ENCODE measurements at places on chromosomes 7 and 10.

DNA sequence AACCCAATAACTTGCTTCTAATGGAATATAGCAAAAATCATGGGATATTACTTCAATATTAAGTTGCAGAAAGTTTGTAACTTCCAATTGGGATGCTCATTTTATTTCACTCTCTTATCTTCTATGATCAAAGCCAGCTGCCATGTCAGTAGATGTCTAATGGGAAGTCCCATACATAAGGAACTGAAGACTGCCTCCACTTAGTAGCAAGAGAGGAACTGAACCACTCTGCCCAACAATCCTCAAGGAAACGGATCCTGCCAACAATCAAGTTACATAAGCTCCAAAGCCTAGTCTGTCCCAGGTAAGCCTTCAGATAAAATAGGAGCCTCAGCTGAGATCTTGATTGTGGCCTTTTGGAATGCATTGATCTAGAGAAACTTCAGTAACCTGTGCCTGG is 431.5 kb upstream of the PCDH15 start:
- DNase-seq = no peak

DNA sequence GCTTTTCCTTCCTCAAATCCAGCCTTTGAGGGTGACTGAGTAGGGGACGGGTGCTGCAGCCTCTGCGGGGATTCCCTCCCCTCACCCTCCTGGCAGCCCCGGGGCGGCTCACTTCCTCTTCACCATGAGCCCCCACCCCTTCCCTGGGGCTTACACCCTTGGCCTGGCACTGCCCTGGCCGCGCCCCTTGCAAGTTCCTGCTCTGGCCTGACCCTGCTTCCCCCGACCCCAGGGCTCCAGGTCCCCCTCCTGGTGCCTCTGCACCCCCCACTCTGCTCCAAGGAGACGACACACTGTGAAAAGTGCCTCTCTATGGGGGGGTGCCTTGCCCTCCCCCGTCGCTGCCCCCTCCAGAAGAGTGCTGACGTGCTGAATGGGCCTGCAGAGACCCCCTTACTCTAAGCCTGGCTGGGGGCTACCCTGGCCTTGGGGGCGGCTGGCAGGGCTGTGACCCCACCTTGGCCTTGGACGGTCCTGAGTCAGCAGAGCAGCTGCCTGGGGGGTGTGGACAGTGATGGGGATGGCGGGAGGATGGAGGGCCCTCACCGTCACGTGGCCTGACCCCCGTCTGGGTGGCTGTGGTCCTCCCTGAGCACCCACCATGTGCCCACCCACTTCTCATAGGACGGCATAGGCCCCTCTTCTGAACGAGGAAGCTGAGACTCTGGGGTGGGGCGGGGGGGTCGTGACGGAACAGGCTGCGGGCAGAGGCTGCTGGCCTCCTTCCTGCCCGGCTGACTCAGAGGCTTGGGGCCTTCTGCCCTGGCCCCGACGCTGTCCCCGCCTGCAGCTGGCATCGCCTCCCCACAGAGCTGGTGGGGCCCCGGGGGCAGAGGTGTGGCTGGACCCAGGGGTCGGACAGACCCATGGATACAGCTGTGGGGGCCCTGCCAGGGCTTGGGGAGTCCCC is 9.8 kb downstream of the LFNG start:
- DNase-seq = peak; percentile 78

DNA sequence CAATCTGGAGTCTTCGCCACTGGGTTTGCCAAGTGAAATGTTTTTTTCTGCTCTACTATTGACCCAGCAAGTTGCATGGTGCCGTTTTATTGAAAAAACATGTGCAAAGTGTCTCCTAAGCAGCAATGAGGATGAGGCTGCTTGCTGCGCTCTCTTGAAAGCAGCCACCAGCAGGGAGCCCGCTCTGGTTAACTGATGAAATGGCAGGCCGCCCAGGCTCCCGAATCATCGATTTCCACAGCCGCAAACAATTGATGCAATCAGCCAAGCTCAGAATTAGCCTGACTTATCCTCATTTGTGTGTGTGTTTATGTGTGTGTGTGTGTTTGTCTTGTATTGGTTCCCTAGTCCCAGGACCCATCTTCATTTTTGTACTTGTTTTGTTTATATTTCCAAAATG is 22.2 kb upstream of the LYZL1 start:
- no peak for DNase-seq

- DNase-seq = no peak
These were observed 73.4 kb upstream of the NAMPT start for GRCh38 chr7:106358103-106358663.

DNA sequence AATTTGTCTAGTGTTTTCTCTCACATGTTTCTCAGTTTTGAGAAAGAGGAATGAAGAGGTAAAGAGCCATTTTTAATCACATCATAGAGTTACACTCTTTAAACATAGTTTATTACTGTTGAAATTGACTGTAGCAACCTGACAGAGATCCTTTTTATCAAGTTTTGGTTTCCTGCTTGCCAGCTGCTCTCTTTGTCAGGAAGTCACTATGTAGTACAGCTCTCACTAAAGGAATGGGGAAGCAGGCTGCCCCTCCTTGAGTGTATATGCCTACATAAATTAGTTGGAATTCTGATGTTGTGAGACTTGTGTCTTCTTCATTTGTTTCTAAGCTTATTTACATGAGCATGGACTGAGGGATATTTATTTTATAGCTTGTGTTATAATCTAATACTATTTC is 1274.0 kb upstream of the CELF2 start:
- no peak for DNase-seq

DNA sequence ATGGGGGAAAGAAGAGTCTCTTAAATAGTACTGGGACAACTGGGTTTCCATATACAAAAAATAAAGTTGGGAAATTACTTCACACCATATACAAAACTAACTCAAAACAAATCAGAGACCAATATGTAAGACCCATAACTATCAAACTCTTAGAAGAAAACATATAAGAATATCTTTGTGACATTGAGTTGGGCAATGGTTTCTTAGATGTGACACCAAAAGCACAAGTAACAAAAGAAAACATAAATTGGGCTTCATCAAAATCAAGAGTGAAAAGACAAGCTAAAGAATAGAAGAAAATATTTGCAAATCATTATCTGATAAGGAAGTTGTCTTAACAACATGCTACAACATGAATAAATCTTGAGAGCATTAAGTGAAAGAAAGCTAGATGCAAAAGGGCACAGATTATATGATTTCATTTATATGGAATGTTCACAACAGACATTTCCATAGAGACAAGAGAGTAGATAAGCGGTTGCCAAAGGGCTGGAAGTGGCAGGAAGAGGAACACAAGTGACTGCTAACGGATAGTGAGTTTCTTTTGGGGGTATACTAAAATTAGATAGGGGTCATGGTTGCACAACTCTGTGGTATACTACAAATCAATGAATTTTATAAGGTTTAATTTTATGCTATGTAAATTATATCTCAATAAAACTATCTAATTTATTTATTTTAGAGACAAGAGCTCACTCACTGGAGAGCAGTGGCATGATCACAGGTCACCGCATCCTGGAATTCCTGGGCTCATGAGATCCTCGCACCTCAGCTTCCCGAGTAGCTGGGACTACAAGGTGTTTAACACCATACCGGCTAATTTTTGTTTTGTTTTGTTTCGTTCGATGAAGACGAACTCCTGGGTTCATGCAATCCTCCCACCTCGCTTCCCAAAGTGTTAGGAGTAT is 35.4 kb downstream of the JMJD1C start:
- DNase-seq = no peak

GRCh38 chr10:90399782-90400181 is 458.1 kb downstream of the HTR7 start:
- DNase-seq = no peak

DNA sequence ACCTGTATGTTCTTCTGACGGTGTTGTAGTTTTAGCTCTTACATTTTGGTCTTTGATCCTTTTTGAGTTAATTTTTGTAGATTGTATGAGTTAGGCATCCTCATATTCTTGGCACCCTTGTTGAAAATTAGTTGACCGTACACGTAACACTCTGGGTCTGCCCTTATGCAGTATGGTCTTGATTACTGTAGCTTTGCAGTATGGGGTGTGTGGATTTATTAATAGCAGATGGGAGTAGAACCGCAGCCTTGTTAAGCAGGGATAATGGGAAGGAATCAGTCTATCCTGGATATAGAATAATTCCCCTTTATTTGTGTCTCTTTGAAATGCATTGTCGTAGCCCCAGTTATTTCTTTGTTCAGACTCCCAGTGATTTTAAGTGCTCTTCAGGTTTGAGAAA is 95.5 kb downstream of the UBE3C start:
- DNase-seq = no peak

DNA sequence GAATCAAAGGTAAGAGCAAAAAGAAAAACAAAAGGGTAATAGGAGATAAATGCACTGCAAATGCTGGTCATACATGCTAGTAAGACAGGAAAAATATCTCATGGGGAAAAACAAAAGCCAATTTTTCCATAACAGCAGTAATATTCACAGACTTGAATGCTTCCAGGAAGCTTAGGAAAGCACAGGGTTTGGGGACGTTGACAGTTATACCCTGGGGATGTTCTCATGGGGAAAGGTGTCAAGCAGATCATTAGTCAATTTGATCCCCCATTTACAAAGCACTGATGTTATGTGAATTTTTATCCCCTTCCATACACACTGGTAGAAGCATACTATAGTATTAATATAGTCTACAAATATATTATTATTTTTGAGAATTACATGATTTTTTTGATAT is 232.7 kb downstream of the SORCS1 start:
- no peak for DNase-seq

- DNase-seq = no peak
These were observed 21.3 kb downstream of the CFAP46 start for GRCh38 chr10:132921086-132921485.

- DNase-seq = no peak
These were observed 37.6 kb upstream of the TCF7L2 start for GRCh38 chr10:112912410-112912928.

DNA sequence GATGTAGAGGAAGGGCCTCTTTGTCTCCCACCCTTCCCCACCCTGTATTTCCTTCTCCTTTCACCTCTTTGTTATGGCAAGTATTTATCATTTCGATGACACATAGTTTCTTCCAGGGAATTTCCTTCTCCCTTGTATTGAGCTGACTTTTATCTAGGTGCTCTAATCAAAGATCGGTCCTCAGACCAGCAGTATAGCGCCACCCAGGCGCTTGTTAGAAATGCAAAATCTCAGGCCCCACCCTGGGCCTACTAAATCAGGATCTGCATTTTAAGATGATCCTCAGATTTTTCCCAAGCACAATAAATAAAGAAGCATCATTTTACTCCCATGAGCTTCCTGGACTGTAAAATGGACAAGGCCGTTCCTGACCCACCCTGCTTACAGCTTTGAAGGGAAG is 12.0 kb upstream of the GOT1 start:
- DNase-seq = no peak

DNA sequence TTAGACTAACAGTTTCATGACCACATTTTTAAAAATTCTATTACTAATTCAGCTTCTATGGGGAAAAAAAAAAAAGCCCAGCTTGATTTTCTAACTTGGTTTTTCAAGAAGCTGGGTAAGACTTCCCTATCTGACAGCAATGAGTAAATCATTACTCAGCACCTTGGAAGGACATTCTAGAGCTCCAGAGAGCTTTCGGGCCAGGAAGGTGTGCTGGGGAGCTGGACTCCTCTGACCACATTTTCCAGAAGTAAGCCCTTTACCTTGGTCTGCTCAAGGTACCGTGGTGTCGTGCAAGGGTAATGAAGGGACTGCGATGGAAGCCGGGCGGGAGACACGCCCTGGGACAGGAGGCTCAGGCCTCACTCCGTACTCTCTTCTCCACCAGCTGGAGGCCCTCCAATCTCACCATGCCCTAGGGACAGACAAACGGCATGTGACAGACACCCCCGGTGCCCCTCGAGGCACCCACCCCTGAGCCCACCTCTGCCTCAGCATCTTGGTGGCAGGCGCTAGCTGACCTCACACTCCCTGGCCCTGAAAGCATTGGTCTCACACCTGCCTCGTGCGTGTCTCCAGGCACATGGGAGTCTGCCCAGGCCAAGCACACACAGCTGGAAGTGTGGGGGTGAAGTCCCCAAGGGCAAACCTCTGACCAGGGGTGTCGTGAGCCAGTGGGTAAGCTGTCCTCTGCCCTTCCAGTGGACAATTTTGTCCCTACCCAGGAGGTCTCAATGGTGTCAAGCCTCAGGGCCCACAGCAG is 152.1 kb downstream of the OAT start:
- no peak for DNase-seq

DNA sequence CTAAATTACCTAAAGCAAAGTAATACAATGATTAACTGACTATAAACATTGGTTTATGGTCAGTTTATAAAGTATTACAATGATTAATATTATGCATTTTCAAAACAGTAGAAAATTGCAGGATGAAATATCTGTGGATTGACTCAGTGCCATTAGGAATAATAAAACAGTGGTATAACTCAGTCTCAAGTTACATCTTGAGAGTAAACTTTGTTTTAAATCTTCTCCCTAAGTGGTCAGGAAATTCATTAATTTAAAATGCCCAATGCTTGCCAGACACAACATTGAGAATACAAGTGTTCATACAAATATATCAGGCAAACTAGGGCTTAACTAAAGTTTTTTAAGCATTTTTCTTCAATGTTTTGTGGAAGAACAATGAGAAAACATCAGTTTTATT is 257.8 kb downstream of the ETV1 start:
- DNase-seq = no peak

DNA sequence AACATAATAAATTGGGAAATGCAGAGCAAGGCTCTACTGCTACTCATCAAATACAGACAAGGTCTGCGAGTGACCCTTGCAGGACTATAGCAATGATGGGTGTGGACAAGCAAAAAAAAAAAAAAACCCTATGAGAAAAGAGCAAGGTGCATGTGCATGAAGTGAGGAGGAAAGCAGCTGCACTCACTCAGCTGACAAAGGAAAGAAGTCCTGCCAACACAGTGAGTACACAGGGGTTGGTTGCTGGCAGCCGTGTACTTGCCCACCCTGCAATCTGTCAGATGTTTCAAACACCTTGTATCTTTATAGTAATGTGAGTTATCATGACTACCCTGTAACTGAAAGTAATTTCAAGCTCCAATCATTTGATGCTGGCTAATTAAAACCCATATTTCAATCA is 20.5 kb downstream of the CHCHD3 start:
- DNase-seq = no peak
